ENCODE measurements at places on chromosomes 11 and 22.

DNA sequence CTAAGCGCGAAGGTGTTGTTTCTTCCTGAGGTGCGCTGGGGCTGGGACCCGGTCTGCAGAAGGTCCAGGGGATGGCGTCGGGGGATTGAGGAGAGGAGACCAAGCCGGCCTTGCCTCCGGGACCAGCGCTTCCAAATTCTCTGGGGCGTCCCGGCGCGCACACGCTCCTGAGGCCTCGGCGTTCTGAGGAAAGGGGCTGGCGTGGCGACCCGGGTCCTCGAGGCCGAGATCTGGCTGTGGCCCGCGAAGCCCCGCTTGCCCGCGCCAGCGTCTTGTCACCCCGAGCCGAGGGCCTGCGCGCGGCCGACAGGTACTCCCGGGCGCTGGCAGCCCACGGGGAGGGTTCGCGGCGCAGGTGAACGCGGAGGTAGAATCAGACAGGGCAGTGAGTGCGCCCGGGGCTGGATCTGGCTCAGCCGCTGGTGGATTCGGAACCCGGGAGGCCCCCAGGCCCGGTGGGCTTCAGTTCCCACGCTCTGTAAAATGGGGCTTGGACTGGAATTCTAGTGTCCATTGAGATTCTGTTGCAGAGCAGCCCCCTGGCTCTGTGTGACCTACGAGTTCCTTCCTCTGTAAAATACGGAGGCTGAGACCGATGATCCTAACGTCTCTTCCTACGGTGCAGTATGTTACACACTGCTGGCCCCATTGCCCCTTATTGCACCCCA is 14.7 kb downstream of the SSH3 start:
- DNase-seq, result peak; percentile 32

- no peak for DNase-seq
Observed at GRCh38 chr22:44669561-44669976, 32.4 kb upstream of the PRR5 start.

DNA sequence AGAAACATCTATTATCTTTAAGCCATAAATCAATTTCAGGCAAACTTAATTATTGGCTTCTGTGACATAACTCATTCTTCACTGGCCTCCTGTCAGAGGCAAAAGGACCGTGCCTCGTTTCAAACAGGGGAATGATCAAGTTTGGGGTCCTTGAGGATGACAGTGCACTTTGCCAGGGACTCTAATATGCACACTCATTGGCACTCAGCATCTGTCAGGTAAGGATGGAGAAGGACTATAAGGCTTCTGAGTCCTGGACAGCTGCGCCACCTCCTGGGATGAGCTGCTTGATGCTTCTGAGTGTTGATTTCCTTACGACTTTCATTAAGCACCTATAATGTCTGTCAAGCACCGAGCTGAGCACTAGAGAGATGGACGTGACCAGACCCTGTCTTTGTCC is 20.2 kb downstream of the BPIFC start:
- DNase-seq, result no peak

DNA sequence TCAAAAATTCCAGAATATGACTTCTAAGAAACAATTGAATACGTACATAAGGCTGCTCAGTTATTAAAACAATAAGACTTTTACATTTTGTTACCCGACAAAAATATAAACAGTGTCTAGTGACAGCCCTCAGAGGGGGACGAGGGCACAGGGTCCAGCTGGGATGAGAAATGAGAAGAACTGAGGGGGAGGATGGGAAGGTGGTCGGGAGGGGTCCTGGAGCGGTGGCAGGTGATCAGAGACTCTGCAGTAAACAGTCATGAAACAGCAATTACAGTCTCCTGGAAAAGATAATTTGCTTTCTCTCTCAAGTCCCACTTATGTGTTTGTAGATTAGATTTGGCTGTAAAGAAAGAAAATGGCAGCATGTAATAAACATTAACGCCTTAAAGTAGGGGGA is 56.0 kb downstream of the PACSIN2 start:
- DNase-seq, result no peak

DNA sequence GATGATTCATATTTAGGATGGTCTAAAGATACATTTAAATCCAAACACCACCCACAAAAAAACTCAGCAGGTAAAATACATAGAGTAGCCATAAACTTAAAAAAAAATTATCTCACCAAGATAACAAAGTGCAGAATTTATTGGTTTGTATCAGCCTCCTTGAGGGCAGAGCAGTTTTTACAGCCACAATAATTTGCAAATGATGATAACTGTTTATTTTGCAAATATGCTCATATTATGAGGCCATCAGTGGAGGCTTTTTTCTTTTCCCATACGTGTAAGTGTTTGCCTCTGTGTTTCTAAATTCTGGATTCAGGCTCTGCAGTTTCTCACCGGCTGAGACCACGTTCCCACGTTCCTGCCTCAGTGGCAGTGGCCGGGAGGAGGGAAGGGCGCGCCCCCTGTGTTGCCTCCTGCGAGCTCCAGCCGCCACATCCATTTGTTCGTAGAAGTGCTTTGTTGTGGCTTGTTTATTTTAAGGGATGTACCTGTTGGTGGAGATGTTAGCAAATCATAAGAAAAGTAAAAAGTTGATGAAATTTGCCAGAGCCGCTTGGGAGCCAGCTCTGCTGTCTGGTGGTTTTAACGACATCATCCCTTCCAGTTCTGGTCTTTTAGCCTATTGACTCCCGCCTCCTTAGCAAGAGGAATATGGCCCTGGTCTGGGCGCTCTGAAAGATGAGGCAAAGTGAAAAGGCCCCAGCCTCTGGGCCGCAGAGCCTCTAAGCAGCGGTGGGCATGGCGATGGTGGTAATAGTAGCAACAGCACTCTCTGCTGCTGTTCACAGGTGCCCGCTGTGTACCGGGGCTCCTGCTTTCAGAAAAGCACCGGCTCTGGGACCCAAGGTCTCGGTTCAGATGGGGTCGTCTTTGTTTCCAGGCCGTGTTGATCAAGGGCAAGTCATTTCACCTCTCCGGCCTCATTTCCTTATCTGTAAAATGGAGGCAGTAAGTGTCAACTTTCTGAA is 66.7 kb upstream of the PPARA start:
- DNase-seq, result no peak

DNA sequence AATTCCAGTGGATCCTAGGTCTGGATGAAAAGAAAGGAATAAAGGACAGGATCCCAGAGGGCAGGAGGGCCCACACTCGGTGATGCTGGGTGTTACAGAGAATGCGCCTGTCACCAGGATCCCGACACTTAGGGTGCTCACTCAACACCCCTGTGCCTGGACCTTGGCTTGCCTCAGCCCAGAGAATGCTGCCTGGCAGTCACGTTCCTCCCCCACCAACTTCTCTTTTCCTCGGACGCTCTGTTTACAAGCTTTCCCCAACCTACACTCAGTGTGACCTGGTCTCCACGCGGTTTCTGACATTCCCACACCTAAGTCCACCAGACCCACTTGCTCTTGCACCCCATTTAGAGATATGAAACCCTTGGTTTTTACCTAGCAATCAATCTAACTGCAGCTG is 38.0 kb upstream of the ETS1 start:
- DNase-seq, result no peak

DNA sequence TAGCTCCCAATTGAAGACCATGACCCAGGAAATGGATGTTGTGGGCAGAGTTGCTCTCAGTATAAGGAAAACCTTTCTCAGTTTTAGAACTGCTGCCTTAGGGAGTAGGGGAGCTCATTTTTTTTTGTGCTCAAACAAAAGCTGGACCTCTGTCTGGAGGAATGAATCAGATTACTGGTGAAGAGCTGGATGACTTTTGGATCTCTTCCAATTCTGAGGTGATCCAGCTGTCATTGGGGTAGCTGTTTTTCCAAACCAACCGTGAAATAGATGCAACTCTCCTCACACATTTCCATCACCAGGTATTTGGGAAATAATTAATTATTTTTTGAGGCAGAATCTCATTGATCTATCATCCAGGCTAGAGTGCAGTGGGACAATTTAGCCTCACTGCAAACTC is 251.3 kb upstream of the PLET1 start:
- DNase-seq, result no peak

DNA sequence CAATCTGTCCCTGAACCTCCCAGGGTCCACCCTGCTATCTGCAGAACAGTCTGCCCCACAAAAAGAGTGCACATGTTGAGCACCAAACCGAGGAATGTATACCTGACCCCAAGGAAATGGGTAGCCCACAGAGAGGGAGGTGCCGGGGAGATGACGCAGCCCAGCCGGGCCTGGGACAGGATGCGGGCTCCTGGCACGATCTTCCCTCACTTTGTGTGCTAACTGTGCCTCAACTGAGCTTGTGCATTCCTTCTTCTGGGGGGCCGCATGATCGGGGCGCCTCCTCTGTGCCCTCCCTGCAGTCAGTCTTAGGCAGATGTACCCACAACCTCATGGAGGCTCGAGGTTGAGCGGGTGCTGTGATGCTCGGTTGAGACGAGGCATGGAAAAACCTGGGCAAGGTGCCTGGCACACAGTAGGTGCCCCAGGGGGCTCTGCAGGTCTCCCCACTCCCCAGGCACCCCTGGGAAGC is 2.4 kb downstream of the GAS2L1 start:
- DNase-seq, result no peak

DNA sequence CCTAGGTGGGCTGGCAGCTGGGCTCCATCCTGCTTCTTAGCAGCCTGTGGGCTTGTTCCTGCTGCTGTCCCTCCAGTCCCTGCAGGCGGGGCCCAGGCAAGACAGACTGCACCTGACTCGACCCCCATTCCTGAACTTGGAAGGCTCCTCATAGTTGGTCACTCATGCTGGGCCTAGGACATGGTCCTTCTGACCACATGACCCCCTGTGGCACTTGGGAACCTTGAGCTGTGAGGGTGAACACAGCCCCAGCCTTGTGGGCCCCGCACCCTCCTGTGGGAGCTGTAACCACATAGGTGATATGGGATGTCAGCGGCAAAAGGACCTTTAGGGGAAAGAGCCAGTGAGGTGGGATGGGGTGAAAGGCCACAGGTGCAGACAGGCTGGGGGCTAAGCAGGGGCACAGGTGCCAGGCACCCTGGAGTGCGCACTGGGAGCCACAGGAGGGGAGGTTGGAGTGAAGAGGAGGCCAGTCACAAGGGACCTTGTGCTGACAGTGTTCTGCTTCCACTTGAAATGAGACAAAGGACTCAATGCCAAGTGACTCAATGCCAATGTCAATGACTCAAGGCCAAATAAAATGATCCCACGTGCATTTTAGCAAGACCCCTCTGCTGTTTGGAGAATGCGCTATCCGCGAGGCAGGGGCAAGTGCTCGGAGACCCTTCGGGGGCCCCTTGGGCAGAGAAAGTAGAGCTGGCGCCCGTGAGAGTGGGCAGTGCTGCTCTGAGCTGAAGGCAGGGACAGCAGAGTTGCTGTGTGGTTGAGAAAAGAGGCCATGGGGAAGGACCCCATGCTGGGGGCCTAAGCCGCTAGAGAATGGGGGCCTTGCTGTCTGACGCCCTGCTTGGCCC is 90.7 kb downstream of the MORC2 start:
- no peak for DNase-seq

DNA sequence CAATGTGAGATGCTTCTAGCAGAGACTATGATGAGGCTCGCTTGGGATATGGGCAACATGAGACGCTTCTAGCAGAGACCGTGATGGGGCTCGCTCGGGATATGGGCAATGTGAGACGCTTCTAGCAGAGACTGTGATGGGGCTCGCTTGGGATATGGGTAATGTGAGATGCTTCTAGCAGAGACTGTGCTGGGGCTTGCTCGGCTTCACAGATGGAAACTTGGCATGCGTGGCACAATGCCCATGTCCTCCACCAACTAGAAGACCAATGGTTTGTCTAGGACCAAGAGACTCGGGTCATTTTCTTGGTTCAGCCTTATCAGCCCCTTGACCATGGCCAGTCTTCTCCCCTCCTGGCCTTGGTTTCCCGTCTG is 7.1 kb downstream of the MYEOV start:
- no peak for DNase-seq

GRCh38 chr11:119029069-119029339 is 1.7 kb downstream of the SLC37A4 start:
- no peak for DNase-seq

GRCh38 chr11:43546561-43547429 is 133.7 kb upstream of the HSD17B12 start:
- peak; percentile 19 for DNase-seq

DNA sequence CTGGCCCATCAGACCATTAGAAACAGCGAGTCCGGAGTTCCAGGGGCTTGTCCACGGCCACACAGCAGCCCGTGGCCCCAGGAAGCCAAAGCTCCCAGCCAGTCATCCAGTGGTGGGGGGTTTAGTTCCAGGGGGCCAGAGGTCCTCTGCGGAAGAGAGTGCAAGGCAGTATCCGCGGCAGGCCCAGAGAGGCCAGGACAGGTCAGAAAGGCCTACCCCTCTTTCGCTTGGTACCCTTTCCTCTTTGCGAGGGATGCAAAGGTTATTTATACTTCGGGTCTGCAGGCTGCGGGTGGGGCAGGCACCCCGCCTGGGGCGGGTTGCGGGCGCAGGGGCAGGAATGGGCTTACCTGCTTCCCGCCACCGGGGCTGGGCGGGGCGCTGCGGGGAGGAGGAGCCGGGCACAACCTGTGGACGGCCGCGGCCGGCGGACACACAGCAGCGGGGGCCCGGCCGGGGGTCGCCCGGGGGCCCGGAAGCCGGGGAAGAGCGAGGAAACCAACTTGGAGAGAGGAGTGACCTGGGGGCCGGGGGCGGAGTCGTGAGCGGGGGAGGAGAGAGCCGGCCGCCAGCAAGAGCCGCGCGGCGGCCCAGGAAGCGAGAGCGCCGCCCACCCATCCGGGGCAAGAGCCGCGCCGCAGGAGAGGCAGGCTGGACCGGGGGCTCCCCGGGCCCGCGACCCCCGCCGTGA is at the start of gene SH3BP1:
TSS of gene SH3BP1 (plus strand) at position 600 of the 691 bp plus-strand sequence. CDS start 119 bp downstream, outside the sequence.
- no peak for DNase-seq

DNA sequence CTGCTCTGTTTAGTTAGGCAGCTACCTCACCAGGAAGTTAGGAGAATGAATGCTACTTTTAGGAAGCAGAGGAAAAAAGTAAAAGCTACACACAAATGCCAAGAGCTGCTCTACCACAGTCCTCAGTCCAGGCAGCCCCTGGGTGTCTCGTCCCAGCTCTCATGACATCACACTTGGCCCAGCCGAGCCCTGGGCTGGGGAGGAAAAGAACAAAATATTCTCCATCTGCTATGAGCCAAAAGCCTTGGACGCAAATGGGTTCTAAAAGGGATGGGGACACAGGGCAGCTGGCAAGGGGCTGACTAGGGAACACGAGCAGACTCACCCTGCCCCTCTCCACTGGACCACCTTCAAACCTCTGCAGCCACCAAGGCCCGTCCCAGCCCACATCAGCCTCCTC is 26.1 kb downstream of the TMEM184B start:
- DNase-seq, result no peak

GRCh38 chr22:44159221-44159620 is 21.5 kb upstream of the PARVG start:
- DNase-seq, result no peak

- DNase-seq, result no peak
Observed at GRCh38 chr11:119970555-119971304, 167.2 kb downstream of the TRIM29 start.

DNA sequence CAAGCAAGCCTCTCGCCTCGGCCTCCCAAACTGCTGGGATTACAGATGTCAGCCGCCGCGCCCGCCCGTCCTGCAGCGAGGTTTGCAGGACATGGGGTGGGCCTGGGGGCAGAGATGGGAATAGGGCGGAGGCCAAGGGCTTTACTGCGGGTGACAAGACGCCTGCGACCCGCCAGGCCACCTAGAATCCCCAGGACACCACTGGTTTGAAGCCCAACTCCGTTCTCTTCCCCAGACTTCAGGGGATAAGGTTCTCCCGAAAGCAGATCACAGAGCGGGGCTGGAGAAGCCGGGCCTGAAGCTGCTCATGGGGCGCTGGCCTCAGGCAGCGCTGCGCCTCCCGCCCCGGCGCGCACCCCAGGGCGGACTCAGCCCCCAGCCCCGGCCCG is 354 bp downstream of the POLR2L start:
- no peak for DNase-seq
